ENCODE measurements at places on chromosomes 2 and 18.

- peak; percentile 87 for DNase-seq
Observed at GRCh38 chr18:51070545-51070944, 40.5 kb downstream of the SMAD4 start.

DNA sequence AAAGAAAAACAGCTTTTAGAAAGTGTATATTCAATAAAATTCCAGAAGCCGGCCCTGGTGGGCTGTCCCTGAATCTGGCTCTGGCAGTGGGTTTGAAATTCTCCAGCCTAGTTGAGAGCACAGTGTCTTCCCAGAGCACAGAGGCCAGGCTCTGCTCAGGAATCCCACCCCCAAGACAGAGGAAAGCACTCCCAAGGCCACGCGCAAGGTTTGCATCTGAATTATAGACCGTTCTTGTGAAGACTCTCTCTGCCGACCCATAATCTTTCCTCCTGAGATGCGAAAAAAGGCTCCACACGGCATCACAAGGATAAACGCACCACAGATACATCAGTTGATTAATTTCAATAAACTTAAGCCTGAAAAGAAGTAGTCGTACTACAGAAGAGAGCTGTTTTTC, 342.2 kb downstream of the CMPK2 start:
- DNase-seq, result no peak

GRCh38 chr2:113276216-113276760, 2.4 kb downstream of the PAX8 start:
- DNase-seq, result no peak

GRCh38 chr2:30584116-30584515, 137.1 kb downstream of the LCLAT1 start:
- no peak for DNase-seq

DNA sequence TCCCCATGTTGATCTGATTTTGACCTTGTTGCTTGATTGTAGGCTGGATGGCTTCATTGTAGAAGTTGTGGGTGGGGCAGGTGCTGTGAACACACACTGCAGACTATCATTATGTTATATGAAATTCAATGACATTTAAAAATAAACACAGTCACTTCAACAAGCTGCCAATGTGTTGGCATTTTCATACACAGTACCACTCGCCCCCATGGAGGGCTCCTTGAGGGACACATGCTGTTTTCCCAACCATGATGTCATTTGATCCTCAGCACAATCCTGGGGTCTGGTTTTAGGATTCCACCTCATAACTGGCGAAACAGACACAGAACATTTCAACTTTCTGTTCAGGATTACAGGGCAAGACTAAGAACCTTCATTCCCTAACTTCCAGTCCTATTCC, 86.9 kb downstream of the ZCCHC2 start:
- no peak for DNase-seq

DNA sequence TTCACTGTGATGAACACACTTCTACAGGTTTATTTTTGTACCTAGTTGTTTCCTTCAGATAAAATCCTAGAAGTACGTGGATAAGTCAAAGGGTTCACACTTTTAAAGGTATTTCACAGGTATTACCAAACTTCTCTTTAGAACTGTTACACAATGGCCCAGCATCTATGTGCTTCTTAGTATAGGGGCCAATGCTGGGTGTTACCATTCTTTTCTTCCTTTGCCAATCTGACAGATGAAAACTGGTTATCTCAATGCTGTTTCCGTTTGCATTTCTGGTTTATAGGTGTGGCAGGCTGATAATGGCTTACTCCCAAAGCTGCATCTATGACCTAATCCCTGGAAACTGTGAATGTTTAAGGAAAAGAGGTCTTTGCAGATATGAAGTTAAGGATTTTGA, 2.8 kb upstream of the TCF7L1 start:
- no peak for DNase-seq

- no peak for DNase-seq
Observed at GRCh38 chr2:24635181-24635580, 144.1 kb downstream of the NCOA1 start.

DNA sequence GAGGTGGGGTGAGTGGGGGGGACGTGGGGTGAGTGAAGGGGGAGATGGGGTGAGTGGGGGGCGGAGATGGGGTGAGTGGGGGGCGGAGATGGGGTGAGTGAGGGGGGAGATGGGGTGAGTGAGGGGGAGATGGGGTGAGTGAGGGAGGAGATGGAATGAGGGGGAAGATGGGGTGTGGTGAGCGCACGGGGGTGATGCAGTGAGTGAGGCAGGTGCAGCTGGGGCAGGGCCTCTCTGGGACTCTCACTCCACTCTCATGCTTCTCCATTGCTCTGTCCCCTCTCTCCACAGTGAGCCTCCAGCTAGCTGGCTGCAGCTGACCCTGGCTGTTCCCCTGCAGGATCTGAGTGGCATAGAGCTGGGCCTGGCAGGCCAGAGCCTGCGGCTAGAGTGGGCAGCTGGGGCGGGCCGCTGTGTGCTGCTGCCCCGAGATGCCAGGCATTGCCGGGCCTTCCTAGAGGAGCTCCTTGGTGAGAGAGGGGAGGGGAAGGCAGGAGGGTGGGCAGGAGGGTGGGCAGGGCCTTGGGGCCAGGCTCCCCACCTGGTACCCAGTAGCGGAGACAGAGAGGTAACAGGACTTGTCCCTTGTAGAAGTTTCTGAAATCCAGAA, 13.9 kb upstream of the SLC4A3 start:
- no peak for DNase-seq

- no peak for DNase-seq
Observed at GRCh38 chr2:226116346-226116745, 683.3 kb downstream of the IRS1 start.

DNA sequence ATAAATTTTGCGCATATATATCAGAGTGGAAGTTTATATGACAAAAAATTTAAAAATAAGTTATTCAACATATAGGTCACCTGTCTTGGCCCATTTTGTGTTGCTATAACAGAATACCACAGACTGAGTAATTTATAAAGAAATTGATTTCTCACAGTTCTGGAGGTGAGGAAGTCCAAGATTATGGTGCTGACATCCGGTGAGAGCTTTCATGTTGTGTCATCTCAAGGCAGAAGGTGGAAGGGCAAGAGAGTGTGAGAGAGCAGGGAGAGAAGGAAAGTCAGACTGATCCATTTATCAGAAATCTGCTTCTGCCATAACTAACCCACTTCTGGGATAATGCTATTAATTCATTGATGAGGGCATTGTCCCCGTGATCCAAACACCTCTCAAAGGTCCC, 9.0 kb upstream of the FEZ2 start:
- no peak for DNase-seq

DNA sequence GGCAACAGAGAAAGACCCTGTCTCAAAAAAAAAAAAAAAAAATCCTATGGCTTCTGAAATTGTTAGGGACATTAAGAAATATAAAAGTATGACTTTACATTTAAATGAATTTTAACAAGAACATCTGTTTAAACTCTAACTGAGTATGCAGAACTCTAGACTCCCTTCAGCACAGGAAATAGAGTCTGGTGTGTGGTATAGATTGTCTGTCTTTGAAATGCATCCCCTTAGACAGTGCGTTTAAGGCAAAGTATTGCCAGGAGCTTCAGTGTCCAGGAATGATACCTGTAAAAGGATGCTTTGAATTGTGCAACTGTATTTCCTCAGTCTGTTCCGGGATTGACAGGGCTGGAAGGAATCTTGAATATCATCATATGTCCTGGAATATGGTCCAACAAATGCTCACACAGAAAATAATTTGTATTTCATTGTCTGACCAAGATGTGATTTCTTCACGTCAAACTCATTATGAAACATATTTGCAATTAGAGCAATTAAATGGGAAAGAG, 133.0 kb upstream of the RASGRP3 start:
- DNase-seq, result no peak

DNA sequence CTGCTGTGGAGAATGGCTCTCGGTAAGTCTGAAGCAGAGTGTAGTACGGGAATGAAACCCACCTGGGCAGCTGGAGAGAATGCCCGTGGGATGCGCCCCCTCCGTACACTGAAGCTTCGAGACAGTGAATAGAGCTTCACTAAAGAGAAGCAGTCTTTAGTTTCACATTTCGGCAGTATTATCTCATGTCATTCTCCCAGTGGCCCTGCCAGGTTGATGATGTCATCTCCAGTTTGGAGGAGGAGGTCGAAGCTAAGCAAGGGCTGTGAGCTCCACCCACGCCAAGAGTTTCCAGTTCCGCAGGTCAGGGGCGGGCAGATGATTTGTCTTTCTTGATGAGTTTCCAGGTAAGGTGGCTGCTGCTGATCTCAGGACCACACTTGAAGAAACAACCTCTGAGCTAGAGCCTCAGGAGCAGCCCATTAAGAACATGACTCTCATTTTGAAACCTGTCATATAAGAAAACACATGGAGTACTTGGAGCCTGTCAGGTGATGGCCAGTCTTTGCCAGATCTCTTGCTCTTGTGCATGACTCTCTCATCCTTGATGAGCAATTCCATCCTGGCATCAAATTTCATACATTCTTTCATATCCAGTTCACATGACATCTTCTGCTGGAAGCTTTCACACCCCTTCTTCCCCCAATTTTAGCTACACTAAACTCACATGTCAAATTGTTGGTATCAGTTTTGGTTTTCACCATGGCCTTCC, 475.0 kb downstream of the RNF144A start:
- no peak for DNase-seq

- DNase-seq, result peak; percentile 15
Observed at GRCh38 chr2:120520929-120521912, 175.3 kb downstream of the INHBB start.

DNA sequence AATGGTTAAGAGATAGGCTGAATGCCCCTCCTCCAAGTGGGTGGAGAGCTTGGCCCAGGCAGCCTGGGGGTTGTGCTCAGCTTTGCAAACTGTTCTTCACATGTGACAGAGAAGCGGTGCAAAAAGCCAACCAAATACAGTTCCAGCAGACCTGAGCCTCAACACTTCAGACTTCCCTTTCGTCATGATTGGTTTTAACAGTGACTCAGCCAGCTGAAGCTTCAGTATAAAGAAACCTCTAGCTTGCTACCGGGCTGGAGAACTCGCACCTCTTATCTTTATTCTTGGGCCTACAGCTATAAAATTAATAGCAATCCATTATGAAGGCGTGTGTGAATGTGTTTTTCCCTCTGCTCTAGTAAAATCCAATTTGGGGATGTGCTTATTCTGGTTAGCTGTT, 20.0 kb downstream of the SETBP1 start:
- DNase-seq, result peak; percentile 43

- no peak for DNase-seq
Observed at GRCh38 chr18:26652501-26652900, 104.1 kb upstream of the KCTD1 start.

DNA sequence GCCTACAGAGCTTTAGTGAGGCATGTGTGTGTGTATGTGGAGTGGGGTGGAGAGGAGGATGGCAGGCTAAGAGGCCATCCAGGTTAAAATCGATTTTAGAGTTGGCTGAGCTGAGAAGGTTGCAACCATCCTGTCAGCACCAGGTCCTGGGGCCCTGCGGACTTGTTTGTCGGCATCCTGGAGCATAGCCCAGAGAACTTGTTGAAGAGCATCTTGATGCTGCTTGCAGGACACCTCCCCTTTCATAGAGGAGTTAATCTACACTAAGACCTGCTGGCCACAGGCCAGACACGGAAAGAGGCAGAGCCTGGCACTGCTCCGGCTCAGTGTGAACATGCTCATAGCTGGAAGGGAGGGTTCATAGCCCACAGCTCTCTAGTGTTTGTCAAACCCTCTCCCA, 72.1 kb upstream of the RGPD5 start:
- DNase-seq, result no peak

GRCh38 chr18:74804677-74805076, 207.0 kb downstream of the ZNF407 start:
- DNase-seq, result no peak

DNA sequence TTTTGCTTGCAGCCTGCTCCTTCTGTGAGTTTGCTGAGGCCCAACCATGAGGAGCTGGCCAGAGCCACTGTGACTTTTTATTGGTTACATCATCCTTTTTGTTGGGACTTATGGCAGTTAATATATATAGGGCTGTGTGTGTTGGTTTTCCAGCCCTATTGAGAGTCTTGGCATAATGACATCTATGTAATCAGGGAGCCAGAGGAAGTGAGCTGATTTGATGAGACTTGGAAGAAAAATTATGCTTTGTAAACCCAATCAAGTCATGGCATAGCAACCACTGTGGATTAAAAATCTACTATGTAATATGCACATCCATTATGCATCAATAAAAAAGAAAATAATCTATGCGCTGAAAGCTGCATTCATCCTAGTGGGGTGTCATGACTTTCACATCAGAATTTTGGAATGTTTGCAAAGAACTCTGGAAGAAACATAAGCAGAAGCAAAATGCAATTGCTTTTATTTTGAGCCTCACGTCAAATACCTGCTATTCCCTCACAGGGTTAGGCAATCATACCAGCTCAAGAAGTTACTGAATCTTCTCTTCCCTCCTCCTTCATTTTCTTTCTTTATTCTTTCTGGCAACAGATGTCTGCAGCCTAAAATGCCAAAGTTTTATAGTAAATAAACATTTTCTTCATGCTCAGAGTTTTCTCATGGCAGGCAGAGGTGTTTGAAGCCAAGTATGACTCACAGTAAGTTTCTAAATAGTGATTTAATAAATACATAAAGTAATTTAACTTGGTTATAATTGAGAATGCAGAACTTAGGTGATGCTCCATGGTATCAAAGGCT, 308.5 kb downstream of the KCNS3 start:
- no peak for DNase-seq

GRCh38 chr2:121104721-121105141, 180.3 kb downstream of the TFCP2L1 start:
- DNase-seq, result peak; percentile 15

GRCh38 chr2:71801969-71802368, 345.7 kb downstream of the CYP26B1 start:
- peak; percentile 19 for DNase-seq

GRCh38 chr2:221473451-221473850, 98.7 kb downstream of the EPHA4 start:
- no peak for DNase-seq

- DNase-seq, result no peak
Observed at GRCh38 chr2:71932780-71933466, 214.7 kb downstream of the CYP26B1 start.

- DNase-seq, result no peak
Observed at GRCh38 chr2:68344031-68344430, 21.1 kb upstream of the PLEK start.

All from astrocyte of the spinal cord (primary cell).